ENCODE measurements at places on chromosomes 16 and 17.

- DNase-seq: no peak
Observed at GRCh38 chr17:7445619-7445968, 733 bp downstream of the CHRNB1 start.

DNA sequence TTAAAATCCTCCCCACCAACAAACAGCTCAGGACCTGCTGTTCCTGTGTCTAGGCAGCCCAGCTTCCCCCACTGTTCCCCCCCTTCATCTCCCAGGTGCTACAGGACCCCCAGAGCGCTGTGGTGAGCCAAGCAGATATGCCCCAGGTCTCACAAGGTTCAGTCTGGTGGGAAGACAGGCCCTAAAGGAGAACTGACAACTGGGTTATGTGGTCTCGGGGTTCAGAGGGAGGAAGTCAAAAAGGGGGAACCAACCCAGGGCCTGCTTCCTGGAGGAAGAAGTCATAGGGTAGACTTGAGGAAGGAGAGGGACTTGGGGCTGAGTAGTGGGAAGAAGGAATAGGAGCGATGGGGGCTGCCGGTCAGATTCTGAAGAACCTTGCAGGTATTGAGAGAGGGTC is 2.6 kb downstream of the RIPOR1 start:
- no peak for DNase-seq

- no peak for DNase-seq
Observed at GRCh38 chr17:47624727-47625068, 25.0 kb upstream of the KPNB1 start.

- no peak for DNase-seq
Observed at GRCh38 chr17:67244431-67245072, 444 bp downstream of the HELZ start.

GRCh38 chr17:35496451-35497290 is 40.8 kb downstream of the SLFN12L start:
- no peak for DNase-seq

GRCh38 chr16:19512297-19512696 is 9.6 kb downstream of the GDE1 start:
- DNase-seq: no peak

DNA sequence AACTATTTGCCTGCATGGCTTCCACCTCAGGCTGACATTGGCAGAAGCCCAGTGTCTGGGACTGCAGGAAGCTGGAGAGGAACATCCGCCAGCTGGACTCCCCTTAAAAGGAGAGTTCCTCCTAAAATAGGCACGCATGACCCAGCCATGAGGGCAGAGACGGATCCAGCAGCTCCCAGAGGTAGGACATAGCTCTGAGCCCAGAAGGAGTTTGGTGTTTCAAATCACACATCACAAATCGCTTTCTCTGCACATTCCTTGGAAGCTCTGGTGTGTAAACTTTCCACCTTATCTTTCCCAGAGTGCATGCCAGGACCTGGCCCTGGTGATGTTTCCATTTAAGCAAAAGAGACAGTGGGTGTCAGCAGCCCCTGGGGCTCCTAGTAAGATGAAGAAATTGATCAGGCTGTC is 231.1 kb upstream of the CDH5 start:
- DNase-seq: no peak

DNA sequence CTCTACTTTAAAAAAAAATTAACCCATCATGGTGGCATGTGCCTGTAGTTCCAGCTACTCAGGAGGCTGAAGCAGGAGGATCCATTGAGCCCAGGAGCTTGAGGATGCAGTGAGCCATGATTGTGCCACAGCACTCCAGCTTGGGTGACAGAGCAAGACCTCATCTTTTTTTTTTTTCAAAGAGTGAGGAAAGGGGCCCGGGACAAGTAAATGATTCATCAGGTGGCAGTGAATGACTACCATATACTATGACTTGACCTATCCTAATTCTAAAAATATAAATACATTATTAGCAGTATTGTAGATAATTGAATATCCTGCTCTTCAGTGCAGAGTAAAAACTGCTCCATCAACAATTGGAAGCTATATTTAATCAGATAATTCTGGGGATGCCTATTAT is 55.3 kb downstream of the CLUH start:
- DNase-seq: no peak

- no peak for DNase-seq
Observed at GRCh38 chr17:72654706-72655105, 437.8 kb downstream of the SLC39A11 start.

GRCh38 chr17:63039899-63040602 is 74.0 kb downstream of the TANC2 start:
- DNase-seq: no peak

DNA sequence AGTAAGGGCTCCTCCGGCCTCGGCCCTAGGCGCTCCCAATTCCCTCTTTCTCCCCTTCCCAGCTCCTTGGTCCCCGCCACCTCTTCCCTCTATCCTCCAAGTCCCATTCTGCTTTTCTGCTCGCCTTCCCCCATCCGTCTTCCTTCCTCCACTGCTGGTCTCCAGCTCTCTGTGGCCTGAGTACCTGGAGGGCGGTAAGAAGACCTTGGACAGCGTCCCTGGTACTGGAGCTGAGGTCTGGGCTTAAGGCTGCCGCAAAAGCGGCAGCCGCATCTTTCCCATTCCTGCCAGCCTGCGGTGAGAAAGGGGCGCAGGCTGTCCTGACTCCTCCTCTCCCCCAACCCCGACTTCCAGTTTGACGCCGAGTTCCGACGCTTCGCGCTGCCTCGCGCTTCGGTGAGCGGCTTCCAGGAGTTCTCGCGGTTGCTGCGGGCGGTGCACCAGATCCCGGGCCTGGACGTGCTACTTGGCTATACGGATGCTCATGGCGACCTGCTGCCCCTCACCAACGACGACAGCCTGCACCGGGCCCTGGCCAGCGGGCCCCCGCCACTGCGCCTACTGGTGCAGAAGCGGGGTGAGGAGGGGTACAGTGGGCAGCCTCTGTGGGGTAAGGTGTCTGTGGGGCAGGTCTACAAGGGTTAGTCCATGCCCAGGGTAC is 471 bp downstream of the PARD6A start:
- DNase-seq: no peak

- peak; percentile 69 for DNase-seq
Observed at GRCh38 chr16:84726079-84726668, 26.4 kb downstream of the USP10 start.

DNA sequence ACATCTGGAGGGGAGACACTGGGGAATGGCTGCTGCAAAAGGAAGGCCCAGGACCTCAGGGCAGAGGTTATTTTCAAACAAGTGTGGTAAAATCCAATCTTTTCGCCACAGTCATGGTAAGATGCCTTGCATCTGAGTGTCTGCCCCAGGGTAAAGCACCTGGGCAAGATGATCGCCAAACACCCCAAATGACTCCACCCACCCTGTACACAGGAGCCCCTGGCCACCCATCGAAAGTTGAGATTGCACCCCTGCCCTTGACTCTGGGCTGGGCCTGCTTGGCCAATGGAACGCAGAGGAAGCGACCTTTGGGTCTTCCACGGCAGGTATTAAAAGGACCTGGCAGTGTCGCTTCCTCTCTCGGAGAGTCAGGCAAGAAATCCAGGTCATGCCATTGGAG is 88.8 kb downstream of the C16orf95 start:
- no peak for DNase-seq

- DNase-seq: no peak
Observed at GRCh38 chr17:3635474-3636153, 436 bp downstream of the SHPK start.

DNA sequence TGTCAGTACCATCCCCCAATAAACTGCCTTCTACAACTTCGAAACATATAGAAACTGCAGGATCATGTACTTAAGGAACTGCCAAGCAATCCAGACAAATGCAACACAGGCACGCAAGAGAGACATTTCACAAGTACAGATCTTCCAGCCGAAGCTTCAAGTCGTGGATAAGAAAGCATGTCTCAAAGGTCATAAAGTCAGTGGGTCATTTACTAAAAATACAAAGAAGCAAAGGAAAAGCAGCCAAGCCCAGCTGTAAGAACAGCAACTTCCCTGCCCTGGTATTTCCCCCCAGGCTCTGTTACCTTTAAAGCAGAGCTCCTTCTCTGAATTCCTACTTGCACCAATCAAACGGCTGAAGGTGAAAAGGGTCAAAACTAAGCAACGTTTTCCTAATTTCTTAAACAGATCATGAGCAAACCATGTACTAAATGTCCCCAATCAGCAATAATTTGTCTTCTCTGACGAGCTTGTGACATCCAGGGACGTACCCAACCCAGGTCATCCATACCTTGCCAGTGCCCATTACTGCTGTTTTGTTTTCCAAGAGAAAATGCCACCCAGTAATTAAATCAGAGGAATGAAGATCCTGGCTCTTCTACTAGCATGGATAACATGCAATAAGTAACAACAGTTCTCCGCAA is 1.7 kb downstream of the AKTIP start:
- no peak for DNase-seq

DNA sequence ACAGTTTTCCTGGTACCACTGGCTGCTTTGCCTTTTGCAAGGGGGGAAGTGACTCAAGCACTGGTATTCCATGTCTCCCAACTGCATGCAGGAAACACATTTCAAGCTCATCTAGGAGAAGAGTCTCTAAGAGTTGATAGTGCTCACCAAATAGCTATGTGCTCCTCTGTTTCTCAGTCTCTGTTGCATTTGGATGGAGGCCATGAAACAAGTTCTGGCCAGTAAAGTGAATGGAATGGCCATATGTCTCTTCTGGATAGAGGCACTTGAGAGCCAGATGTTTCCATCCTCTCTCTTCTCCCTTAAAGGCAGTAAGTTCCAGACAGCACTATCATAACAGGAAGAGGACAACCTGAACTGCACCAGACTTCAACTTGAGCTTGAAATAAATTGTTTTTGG is 60.6 kb downstream of the C16orf82 start:
- no peak for DNase-seq

- no peak for DNase-seq
Observed at GRCh38 chr16:54193665-54194333, 92.8 kb downstream of the IRX3 start.

DNA sequence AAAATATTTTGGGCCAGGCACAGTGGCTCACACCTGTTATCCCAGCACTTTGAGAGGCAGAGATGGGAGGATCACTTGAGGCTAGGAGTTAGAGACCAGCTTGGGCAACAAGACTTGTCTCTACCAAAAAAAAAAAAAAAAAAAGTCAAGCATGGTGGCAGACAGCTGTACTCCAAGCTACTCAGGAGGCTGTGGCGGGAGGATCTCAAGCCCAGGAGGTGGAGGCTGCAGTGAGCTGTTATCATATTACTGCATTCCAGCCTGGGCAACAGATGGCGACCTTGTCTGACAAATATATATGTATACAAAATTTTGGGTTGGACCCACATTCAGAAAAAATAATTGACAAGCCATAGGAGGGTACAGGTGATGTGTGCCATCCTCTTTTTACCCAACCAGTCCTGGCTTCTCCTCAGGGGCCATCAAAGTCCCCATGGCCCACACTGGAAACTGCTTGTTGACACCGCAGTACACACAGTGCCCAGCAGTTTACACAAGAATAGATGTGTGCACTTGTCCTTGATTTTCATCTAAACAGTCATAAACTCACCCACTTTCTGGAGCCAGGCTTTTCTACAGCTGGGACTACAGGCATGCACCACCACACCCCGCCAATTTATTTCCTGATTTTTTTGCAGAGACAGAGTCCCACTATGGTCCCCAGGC is 1.7 kb downstream of the CES2 start:
- DNase-seq: no peak

DNA sequence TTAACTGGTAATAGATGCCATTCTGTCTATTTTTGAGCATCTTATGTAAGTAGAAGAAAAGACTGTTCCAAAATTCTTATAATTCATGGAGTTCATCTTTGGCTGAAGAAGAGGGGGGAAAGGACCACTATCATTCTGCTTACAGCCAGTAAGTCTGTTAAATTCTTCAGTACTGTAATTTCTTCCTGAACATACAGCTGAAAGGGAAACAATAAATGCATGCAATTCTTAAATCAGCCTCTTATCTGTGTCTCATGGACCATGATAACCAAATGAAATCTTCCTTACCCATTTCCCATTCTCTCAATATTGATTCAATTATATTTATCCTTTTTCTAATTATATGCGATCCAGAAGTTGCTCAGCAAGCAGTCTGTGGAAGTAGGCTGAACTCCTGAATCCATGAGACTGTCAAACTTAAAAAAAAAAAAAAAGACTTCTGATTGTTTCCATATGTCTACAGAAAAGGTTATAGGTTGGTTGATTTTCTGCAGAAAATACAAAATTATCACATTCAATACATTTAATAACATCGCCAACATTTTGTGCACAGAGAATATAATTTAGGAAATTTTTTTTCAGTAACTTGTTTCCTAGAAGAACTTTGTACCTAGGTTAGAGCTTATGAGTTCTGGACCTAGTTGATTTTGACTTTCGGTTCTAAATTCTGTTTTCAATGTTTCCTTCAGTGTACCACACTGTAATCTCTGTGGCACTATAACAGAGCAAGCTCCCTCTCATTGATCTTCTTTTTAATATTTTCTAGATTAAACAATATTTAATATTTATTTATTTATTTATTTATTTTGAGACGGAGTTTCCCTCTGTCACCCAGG is 1.2 kb upstream of the ABCA9 start:
- DNase-seq: no peak

- no peak for DNase-seq
Observed at GRCh38 chr16:4915226-4915761, 21.7 kb downstream of the PPL start.

DNA sequence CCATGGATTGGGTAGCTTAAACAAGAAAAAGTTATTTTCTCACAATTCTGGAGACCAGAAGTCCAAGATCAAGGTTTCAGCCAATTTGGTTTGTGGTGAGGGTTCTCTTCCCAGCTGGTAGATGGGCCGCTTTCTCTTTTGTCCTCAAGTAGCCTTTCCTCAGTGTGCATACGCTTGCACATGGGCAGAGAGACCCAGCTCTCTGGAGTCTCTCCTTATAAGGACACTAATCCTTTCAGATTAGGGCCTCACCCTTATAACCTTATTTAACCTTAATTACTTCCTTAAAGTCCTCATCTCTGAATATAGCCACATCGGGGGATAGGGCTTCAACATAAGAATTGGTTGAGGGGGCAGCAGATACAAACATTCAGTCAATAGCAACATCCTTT is 68.4 kb upstream of the NLK start:
- no peak for DNase-seq

- no peak for DNase-seq
Observed at GRCh38 chr17:38943607-38944006, 18.2 kb downstream of the LASP1NB start.

GRCh38 chr16:11233727-11234376 is 22.2 kb downstream of the SOCS1 start:
- DNase-seq: peak; percentile 61

GRCh38 chr16:81708266-81709015 is 70.7 kb upstream of the PLCG2 start:
- no peak for DNase-seq
